Colonic mucosa (tissue), 4 donors: ENCODE measurements at places on chromosomes 1 and 21. TPM values are rescaled to one million over a fixed set of nuclear protein-coding genes. Genes with fewer than 3 reads are reported as not detected.

The CASQ2 gene
- 10.5 TPM for total RNA-seq

The C1orf74 gene
- 2.9 TPM for total RNA-seq

The LIPI gene
- total RNA-seq: not detected

The GSTM5 gene
- 2.0 TPM for total RNA-seq

The ASAP3 gene
- total RNA-seq: 22.9 TPM

The SV2A gene
- total RNA-seq: 0.89 TPM

The CELA2A gene
- 3.6 TPM for total RNA-seq

The RAB25 gene
- 213 TPM for total RNA-seq

The RXFP4 gene
- 4.6 TPM for total RNA-seq

The SMCP gene
- not detected for total RNA-seq

The PWP2 gene
- total RNA-seq: 2.3 TPM

The GPR3 gene
- total RNA-seq: 0.49 TPM

The GLIS1 gene
- not detected for total RNA-seq

The PRR9 gene
- not detected for total RNA-seq

The POU3F1 gene
- total RNA-seq: not detected
